ENCODE measurements at places on chromosomes 6 and 20.

GRCh38 chr6:136208783-136209182, 41.3 kb downstream of the MTFR2 start:
- DNase-seq = no peak

DNA sequence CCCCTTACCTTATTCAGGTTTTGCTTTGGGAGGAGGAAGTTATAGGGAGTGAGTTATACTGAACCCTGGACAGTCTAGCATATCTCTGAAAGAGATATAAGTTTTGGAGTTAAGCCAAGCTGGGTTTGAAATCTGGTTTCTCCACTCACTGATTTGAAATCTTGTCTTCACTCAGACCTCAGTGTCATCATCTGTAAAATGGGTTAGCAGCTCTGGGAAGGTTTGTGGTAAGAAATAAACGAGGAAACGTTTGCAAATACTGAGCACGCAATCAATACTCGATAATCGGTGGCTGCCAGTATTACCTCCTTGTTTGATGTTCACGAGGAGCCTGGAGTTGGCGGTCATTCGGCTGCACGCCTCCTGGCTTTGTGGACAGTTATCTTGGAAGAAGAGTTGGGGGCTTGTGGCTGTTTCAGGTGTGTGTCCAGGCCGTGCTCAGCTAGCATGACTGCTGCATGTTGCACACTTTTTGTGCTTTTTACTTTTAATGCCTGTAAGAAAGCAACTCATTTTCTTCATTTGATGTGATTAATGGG, 61.8 kb downstream of the PAX1 start:
- no peak for DNase-seq

- DNase-seq = no peak
Observed at GRCh38 chr6:66190858-66191257, 483.8 kb upstream of the EYS start.

GRCh38 chr20:17636523-17637412, 45.3 kb downstream of the RRBP1 start:
- DNase-seq = peak; percentile 82

GRCh38 chr6:34592208-34592952, 36.3 kb upstream of the SPDEF start:
- no peak for DNase-seq

DNA sequence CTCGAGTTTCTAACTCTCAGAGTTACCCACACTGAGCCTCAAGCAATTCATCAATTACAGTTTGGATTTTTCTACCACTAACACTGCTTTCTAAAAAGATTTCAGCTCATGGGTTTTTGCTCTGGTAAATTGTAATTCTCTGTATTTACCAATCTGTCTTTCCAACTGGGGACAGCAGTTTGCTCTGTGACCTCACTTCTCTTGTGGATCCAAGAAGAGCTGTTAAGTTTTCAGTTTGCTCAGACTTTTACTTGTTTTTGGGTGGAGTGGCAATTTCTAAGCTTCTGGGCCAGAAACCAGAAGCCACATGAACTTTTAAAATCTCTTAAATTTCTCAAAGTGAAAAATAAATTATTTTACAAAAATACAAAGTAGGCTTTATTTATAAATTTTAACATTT, 74.2 kb downstream of the ROS1 start:
- DNase-seq = no peak

- DNase-seq = peak; percentile 10
Observed at GRCh38 chr6:168124921-168125320, 45.9 kb upstream of the FRMD1 start.

GRCh38 chr6:79203753-79204253, 30.7 kb downstream of the HMGN3 start:
- no peak for DNase-seq

DNA sequence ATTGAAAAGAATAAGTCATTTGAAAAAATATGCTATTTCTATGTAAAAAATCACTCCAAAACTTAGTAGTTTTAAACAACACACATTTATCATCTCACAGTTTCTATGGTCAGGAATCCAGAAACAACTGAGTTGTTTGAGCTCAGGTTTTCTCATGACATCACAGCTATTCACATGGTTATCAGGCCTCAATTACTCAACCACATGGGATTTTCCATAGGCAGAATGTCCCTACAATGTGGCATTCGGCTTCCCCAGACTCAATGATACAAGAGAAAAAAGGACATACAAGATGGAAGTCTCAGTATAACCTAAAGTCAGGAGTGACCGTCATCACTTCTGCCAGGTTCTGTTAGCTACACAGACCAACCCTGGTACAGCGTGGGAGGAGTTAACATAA, 3.4 kb upstream of the SLC35D3 start:
- no peak for DNase-seq

GRCh38 chr6:105824732-105825131, 261.4 kb upstream of the PRDM1 start:
- no peak for DNase-seq

DNA sequence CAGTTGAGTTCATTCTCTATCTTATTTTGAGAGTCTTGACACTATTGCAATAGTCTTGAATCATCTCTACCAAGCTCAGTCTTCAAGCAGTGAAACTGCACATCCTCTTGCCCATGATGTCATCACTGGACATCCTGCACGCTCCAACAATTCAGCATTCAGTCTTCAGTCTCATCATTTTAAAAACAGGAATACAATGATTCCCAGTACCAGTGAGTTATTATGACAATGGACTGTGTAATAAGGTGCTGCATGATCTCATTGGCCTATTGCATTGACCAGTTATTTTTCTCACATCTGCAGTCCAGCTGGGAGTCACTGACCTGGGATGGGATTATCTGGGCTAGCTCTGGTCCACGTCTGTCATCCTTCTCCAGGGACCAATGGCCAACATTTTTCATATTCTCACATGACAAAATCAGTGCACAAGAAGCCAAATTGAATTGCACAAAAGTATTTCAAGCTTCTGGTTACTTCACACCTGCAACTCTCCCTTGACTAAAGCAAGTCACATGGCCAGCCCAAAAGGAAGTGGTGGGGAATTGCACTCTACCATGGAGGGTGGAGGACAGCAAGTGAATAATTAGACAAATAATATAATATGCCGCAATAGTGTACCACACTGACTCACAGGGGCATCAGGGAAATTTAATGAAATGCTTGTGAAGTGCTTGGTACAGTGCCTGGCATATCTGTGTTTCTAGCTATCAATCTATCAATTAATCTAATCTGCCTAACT, 6.4 kb upstream of the CST2 start:
- no peak for DNase-seq

GRCh38 chr6:52596371-52597028, 19.6 kb upstream of the TRAM2 start:
- no peak for DNase-seq

DNA sequence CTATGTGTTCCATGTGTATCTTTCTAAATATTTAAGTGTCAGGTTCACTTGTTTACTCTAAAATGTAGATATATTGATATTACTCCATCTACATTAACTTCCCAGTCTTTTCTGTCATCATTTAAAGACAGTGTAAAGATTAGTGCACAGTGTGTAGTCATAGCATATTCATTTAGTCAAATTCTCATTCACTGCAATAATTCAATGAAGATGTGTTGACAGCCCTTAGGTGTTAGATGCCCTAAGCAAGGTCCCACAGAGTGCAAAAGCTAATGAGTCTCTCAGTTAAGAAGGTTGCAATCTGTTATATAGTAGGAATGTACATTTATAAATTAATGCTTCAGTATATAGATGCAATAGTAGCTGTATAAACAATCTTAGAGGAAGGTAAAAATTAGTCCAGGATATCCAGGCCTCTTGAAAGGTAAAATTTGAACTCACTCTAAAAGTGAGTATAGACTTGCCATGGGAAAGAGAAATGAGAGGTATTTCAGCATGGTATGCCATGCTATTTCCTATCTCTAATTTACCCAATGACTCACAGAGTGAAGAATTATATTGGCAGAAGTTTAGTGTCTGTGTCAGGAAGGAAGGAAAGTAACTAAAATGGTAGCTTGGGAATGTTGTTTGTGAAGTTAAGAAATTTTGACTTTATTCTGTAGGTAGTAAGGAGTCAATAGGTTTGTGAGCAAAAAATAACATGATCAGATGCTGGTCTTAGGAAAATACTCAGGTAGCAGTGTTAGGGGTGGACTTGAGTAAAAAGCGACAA, 969.9 kb upstream of the CITED2 start:
- no peak for DNase-seq

Data from femur (tissue), 1 donor.